ENCODE measurements at places on chromosomes 4 and X.
A peak's percentile ranks its signal among the peaks of the same experiment; 100 is the strongest.

DNA sequence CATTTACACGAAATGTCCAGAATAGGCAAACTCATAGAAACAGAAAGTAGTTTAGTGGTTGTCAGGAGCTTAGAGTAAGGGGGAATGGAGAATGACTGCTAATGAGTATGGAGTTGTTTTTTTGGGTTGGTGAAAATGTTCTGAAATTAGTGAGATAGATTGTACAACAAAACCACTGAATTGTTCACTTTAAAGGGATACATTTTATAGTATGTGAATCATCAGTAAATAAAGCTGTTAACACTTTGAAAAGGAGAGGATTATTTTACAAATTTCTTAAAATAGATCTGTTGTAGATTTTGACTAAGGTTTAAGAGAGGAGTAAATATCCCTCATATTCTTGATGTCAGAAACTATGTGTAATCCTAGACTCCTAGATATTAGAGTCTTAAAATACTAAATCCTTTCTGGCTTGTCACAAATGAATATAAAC lies 82.7 kb downstream of the RAPGEF2 start:
- no peak for DNase-seq

GRCh38 chr4:99979872-99980271 lies 29.8 kb upstream of the H2AZ1 start:
- no peak for DNase-seq

DNA sequence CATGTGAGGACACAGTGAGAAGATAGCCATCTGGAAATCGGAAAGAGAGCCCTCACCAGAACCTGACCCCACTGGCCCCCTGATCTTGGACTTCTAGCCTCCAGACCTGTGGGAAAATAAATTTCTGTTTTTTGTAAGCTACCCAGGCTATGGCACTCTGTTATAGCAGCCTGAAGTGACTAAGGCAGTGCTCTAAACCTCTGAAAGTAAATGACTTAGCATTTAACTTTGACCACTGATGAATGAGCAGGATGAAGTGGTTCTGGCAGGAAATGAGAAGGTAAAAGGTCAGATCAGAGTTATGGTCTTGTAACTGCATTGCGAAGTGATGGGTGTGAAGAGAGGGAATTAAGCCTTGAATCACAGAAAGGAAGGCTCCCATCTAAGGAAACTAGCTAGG lies 17.0 kb downstream of the GPAT3 start:
- peak; percentile 47 for DNase-seq

- no peak for DNase-seq
These were observed 51.2 kb downstream of the GC start for GRCh38 chr4:71732706-71733105.

GRCh38 chr4:148288448-148288847 lies 153.8 kb downstream of the NR3C2 start:
- no peak for DNase-seq

DNA sequence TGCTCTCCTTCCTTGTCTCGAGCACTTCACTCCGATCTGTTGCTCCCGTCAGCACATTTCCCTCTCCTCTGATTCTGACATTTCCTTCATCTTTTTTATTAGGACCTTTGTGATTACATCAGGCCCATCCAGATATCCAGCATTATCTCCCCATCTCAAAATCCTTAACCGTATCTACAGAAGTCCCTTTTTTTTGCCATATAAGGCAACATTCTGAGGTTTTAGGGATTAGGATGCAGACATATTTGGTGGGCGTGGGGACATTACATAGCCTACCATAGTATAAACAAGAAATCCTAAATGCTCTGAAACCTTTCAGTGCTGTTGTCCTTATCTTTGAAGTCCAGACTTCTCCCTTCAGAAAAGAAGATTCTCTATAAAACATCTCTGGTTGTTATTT lies 505.0 kb upstream of the PITX2 start:
- DNase-seq, result no peak

DNA sequence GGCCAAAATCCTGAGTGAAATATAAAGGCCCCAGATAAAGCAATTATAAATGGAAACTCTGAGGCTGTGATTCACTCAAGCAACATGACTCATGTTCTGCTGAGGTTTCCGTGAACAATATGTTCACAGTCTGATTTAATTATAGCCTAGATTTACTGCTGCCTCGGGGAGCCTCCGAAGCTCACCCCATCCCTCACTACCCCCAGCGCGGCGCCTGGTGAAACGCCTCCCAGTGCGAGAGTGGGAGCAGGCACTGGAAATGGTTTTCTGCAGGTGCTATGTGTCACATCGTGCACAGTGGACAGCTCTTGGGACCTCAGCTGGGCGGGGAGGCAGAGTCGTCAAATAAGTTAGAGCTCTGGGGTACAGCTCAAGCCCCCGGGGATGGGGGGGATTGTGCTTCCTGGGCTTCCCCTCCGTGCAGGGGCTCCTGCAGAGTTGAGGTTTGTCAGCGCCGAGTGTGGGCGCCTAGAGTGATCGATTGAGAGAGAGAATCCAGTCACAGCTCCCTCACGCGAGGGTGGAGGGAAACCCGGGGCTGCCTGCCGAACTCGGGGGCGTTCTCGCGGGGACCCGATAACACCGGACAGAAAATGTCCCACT lies 110.6 kb downstream of the PHKA2 start:
- peak; percentile 59 for DNase-seq

DNA sequence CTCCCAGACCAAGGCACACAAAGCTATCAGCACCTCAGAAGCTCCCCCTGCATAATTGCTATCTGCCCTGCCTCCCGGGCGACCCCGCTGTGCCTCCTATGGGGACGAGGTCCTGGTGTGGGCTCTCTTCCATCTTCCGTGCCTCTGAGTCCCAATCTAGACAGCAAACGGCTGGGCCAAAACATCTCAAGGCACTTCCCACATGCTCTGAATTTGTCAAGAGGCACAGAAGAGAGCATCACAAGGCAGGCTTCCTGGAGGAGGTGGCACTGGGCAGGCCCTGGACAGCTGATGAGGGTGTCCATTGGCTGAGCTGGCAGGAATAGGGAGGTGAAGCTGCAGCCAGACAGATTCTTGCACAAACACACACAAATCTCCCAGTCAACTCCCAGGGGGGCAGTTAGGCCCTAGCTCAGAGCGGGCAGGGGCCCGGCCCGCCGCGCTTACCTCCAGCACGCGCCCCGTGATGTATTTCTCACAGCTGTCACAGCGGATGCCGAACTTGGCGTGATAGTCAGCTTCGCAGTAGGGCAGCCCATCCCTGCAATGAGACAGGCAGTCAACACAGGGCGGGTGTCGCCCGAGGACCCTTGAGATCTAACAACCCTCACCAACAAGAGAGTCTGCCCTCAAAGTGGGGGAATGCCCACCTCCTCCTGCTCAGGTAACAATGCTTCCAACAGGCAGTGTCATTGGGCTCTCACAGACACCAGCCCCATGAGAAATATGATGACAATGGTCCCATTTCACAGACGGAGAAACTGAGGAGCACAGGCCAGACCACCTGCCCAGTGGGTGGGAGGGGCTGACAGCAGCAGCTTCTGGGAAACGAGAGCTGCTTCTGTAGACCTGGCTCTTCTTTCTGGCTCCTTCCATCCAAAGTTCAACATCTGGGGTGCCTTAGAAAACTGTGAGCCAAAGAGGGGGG lies 81.2 kb downstream of the ABLIM2 start:
- no peak for DNase-seq

- peak; percentile 70 for DNase-seq
These were observed 36.6 kb downstream of the PITX2 start for GRCh38 chr4:110586131-110586850.

GRCh38 chr4:1326751-1327525 lies 20.1 kb upstream of the UVSSA start:
- no peak for DNase-seq

- no peak for DNase-seq
These were observed 1.7 kb upstream of the AKAP4 start for GRCh38 chrX:50202539-50202938.

DNA sequence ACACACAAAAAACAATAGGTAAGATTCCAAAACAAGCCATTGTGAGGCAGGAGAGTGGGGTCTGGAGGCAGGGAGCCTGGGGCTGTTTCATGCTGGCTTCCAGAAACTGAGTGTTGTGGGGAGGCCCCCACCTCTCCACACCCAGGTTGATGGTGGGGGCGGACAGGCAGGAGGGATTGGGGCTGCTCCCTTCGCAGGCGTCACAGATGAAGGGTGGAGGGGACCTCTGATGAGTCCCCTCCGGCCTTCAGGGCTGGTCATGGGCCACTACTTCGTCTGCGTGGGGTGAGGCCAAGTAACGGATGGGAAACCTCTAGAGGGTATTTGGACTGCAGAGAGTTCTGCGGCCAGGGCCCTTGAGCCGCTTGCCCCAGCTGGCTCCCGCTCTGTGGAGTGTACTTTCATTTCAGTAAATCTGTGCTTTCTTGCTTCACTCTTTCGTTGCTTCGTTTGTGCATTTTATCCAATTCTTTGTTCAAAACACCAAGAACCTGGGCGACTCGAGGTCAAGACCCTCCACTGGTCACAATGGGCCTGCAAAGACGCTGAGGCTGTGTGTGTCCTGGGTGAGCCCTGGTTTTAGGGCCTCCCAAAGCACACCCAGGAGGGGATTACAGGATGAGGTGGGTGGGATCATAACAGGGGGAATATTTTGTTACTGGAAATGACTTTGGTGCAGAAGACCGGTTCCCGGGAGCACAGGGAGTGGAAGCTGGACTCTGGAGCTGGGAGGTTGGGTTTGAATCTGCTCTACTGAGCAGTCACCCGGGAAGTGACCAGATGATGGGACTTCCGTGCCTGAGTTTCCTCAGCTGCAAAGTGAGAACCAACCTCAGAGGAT lies 83.7 kb upstream of the ADRA2C start:
- no peak for DNase-seq

All from dermis microvascular lymphatic vessel endothelial cell (primary cell).